ENCODE measurements at places on chromosomes 11 and 22.
A peak's percentile ranks its signal among the peaks of the same experiment; 100 is the strongest.

- no peak for DNase-seq
Observed at GRCh38 chr11:57834852-57835251, 73.2 kb downstream of the CTNND1 start.

DNA sequence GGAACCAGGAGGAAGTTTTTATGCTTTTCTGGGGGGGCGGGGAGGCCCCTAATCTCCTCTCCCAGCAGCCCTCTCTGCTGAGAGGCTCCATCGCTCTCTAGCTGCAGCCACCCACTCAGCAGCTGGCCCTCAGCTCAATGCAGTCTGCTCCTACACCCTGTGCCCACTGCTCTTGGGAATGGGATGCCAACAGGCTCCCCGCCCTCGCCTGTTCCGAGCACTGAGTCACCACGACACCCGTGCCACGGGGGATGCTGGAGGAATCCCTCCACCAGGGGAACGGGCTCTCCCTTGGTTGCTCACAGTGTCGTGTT, 23.5 kb upstream of the SUSD2 start:
- DNase-seq, result no peak

DNA sequence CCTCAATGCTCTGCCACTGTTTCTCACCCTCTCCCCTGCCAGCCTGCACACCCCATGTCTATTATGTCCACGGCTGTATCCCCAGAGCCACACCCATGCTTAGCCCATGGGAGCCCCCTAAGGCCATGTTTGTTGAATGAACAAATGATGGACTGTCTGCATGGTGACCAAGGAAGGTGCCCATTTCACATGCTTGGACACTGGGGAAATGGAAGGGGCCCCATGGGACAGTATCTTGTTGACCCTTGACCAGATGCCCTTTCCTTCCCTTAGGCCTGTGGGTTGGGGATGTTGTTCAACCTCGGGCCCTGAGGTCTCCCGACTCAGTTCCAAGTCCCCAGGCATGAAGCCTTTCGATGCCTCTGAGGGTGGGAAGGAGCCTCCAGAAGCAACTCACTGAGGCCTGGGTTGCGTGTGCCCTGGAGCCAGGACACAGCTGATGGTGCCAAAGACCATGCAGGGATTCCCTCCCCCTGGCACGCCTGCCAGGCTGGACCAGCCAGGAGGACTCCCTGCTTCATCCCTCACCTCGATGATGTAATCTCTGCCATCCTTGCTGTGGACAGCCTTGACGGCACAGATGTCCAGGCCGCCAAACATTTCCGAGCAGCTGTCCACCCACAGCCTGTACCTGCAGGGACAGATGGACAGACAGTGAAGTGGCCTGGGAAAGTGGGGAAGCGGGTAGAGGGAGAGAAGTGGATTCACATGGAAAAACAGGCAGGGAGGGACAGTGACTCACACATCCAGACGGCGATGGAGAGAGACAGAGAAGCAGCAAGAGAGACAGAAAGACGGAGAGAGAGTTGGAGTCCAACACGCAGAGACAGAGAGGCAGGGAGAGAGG, 58.9 kb downstream of the FBXO7 start:
- no peak for DNase-seq

DNA sequence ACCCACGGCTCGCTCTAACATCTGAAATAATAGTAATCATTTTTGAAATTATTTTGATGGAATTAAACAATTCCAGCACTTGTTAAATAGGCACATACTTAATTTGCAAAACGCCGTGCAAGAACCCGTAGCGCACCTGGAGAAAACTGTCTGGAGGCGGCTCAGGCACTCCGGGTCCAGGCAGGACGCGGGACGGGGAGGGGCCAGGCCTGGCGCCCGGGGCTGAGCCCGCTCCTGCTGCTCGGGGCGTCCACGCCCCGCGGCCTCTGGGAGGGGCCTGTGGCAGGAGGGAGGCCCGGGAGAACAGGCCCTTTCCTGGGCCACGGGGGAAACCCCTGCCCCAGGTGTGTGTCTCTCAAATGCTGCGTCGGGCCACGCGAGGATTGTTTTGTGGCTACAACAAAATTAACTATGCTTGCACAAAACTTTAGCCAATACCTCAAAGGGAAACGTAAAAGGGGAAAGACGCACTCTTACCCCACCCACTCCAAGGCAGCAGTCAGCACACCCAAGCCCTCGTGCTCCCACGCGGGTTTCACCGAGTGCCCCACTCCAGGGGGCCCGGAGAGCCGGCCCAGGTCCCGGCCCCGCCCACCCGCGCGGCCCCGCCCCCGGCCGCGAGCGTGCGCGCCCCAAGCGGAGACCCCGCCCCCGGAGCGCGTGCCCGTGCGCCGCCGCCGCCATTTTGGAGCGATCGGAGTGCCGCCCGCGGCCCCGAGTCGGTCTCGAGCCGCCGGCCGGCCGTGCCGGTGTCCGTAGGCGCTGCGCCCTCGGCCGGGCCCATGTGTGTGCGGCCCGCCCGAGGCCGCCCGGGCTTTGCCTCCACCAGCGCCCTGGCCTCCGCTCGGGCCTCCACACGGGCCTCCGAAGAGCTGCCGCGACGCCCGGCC, at the start of gene PPP6R2:
PPP6R2 (plus strand) TSS at position 677 of the 890 bp plus-strand sequence. CDS start 50,582 bp downstream, outside the sequence.
- DNase-seq, result peak; percentile 87

DNA sequence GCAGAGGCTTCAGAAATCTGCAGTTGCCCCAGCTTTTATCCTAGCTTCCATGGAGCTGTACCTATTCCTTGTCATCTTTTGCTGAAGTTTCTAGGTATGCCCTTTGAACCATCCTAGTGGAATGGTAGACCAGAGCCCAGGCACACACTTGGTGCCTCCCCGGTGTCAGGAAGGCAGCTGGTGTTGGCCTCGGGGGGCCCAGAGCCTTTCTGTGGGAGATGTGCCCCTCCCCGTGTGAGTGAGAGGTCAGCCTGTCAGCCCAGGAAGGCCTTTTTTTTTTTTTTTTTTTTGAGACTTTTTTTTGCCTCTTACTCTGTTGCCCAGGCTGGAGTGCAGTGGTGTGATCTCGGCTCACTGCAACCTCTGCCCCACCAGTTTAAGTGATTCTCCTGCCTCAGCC, 58.4 kb downstream of the MED15 start:
- DNase-seq, result no peak

- no peak for DNase-seq
Observed at GRCh38 chr11:24723231-24723630, 226.4 kb downstream of the LUZP2 start.

DNA sequence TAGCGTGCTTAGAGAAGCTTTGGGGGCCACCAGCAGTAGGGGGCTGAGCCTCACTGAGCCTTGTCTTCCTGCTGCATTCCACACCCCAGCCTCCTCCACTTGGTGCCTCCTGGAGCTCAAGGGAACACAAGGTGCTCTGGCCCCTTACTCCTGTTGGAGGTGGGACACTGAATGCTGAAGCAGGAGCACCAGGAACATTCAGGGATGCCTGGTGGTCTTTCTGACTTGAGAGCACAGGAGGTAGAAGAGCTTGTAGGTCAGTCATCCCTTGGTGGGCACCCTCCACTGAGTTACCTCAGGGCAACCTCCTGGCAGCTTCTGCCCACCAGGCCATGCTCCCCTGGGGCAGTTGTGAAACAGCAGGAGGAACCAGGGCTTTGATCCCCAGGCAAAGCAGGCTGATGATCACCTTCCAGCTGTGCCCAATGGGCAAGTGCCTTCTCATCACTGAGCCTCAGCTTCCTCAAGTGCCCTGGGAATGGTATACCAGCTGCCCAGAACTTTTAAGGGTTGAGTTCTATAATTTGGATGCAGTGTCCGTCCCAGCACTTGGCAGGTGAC, 50.1 kb downstream of the CABIN1 start:
- no peak for DNase-seq

- DNase-seq, result no peak
Observed at GRCh38 chr11:96311120-96311568, 31.9 kb downstream of the MAML2 start.

DNA sequence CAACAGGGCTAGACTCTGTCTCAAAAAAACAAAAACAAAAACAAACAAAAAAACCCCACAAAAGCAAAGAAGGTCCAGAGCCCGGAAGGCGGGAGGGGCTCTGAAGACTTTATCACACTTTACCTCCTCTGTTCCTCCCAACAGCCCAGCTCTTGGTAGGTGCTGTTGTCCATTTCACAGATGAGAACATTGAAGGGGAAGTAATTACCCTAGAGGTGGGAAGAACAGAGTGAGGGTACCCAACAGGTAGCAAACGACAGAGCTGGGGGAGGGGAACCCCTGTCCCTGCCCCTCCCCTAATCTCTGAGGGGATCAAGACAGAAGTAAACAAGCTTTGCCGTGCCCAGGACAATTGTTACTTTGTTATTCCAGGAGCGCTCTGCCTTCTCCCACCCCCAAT, 1.0 kb upstream of the BIK start:
- DNase-seq, result no peak

GRCh38 chr11:88583251-88583650, 245.7 kb upstream of the CTSC start:
- DNase-seq, result no peak

- no peak for DNase-seq
Observed at GRCh38 chr11:95877291-95877690, 46.6 kb downstream of the MTMR2 start.

DNA sequence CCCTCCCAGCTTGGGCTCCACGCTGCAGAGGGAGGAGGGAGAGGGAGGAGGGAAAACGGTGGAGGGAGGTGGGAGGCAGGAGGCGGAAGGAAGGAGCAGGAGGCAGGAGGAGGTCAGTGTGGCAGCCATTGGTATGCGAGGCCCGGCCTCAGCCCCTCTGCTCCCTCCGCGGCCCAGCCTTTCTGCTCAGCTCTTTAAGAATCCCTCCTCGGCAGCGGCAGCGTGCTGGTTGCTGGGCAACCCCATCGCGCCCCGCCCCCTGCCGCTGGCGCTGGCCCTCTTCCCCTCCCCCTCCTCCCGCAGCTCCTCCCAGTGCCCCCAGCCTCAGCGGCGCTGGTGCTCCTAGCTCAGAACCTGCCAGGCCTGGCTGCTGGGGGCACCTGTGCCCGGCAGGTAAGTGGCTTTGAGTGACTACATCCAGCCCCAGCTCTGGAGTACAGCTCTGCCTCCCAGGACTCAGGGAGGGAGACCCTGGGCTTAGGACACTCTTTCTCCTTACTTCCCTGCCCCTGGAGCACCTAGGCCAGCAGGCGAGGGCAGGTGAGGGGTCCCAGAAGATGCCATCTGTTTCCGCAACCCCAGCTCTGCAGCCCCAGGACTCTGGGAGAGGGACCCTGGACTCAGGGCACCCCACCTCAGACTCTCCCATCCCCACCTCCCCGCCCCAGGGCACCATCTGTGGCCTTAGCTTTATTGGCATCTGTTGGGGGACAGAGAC, 7.2 kb upstream of the FLRT1 start:
- peak; percentile 38 for DNase-seq

DNA sequence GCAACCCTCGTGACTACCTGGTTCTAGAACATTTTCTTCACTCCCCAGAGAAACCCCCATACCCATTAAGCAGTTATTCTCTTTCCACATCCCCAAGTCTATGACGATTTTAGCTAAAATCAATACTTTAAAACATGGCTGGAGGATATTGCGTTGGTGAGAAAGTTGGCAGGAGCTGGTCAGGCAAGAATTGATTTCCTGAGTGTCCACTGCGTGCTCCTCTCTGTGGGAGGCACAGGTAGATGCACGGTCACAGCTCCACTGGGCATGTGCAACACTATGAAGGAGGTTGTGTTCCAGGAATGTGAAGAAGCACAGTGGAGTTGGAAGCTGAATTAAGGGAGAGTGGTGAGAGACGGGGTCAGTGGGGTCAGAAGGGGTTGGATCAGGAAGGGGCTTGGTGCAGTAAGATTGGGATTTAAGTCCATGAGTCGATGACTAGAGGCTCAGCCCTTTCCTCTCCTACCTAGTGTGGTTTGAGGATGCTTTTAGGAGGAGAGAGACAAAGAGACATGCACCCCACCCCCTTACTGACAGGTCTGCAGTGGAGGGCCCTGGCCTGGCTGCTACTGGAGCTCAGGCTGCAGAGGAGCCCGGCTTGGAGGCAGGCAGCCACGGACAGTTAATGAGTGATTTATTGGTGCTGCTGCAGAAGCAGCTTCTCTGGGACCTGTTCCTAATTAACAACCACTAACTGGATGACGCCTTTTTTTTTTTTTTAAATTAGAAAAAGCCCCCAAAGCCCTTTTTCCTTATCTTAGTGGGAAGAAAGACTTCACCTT, 395.6 kb downstream of the TENM4 start:
- no peak for DNase-seq

DNA sequence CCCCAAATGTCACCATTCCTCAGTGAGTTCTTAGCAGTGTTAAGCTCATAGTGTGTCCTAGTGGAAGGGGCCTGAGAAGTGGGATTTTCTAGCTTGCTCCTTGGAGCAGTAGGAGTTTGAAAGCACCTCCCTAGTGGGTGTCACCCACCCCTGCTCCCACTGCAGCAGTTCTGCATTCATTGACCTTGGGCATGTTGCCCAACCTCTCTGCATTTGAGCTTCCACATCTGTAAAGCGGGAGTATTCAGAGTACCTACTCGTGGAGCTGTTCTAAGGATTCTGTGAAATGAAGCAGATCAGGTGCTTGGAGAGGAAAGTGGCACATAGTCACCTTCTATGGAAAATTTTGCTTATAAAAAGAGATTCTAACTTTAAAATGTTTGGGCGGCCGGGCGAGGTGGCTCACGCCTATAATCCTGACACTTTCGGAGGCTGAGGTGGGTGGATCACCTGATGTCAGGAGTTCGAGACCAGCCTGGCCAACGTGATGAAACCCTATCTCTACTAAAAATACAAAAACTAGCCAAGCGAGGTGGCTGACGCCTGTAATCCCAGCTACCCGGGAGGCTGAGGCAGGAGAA, 16.9 kb downstream of the LMO2 start:
- DNase-seq, result no peak

DNA sequence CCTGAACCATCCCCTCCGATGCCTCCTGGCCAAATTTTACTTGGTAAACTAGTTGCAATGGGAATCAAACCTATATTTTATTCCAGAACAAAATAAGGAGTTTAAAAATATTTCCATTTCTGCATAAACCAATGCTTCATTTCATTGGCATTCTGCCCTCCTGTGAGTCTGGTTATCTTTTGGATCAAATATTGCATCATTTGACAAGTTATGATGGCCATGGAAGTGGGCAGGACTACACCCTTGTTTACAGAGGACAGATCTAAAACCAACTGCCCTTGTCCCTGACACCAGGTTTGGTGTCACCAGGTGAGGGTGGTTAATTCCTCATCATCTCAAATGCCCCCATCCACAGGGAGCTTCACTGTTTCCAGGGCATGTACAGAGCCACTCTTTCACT, 28.2 kb upstream of the E2F8 start:
- DNase-seq, result no peak

GRCh38 chr22:41862160-41862529, 29.2 kb downstream of the SREBF2 start:
- DNase-seq, result peak; percentile 27

GRCh38 chr11:109329716-109330115, 92.3 kb upstream of the C11orf87 start:
- no peak for DNase-seq

Data from activated naive CD4-positive, alpha-beta T cell treated with anti-CD3 and anti-CD28 coated beads, Interleukin-2, amount 10 ng/mL, durations not matched to agents 7 days and 5 days (primary cell).